Femur (tissue), 1 donor: ENCODE measurements at places on chromosomes 6 and 20.

- DNase-seq: no peak
These were observed 26.3 kb upstream of the FAM50B start for GRCh38 chr6:3822747-3823445.

DNA sequence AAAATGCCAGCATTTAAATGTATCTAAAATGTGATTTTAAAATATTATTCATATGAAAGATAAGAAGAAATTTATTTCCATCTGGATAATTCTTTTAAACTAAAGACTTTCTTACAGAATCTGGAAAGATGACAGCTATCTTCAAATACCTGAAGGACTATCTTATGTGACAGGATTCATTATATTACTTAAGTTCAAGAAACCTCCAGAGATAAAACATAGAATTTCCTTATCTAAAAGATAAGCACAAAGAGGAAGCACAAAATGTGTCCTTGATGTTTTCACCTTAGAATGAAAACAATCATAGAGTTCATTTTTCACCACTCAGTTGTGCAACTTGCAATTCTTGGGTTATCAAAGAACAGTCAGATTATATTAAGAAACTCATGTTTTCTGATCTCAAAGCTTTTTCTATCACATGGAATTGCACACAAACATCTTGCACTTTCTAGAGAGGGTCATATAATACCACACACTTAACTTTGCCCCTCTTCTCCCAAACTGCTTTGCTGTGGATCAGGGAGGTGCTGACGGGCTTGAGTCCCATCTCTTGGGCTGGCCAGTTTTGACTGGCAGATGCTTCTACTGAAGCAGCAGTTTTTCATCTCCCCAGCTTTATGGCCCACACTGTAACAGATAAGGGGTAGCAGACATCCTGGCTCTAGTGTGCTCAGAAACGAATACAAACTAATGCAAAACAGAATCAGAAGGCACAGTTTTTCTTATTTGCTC is 467.4 kb downstream of the CDC5L start:
- no peak for DNase-seq

DNA sequence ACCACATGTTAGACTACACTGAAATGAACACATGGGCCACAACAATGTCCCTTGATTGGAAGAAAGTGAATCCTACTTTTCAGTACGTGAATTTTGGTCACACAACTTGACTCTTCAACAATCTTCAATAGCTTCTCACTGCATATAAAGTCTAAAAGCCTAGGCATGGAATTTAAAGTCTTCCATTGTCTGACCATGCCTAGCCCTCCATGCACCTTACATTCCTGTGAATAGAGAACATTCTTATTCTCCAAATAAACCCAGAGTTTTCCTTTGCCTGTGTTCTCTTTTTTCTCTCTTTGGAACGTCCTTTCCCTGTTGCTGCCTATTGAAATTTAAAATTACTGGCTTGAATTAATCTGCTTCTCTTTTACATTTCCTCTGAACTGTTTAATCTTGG is 207.5 kb downstream of the ASCC3 start:
- DNase-seq: no peak

DNA sequence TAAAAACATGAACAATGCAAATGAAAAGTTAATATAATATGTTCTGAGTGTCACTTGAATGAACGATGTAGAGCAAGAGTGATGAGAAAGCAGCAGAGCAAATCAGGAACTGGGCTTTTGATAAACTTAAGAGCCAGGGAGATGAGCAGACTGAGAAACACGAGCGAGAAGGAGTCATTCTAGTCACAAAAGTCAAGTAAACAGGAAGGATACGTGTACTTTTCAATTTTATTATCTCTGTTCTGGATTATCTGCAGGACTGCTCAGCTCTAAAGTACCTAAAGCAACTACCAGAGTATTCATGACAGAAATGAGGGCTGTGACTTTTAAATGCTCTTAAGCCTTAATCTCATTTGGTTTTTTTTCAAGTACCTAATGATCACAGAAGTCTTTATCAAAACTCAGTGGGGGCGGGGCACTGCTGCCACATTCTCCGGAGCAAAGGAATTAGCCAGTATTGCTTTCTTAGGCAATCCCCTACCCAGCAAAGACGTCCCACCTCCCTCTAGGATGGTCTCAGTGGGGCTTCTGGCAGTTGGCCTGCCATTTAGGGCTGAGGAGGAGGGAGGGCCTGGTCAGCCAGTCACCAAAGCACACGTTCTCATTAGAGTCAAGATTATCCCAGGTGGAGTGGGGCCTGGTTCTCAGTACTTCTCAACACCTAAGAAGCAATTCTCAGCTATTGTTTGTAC is 8.6 kb downstream of the MAN1A1 start:
- no peak for DNase-seq

DNA sequence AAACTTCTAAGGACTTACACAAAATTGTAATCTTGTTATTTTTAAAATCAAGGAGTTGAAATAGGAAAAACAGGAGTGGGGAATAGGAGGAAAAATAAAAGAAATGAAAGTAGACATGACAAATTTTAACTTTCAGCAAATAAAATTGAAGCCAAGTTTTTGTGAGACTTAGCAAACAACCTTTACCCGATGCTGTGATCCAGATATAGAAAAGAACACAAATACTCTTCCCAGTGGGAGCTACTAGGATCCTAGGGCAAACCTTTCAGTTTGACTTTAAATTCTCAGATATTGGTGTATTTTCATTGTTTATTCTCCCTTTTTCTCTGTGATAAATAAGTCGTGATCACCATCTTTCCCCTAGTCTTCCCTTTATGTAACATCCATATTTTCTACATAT is 968.7 kb upstream of the CITED2 start:
- DNase-seq: no peak

GRCh38 chr6:170223718-170224693 is 66.9 kb downstream of the DLL1 start:
- no peak for DNase-seq

DNA sequence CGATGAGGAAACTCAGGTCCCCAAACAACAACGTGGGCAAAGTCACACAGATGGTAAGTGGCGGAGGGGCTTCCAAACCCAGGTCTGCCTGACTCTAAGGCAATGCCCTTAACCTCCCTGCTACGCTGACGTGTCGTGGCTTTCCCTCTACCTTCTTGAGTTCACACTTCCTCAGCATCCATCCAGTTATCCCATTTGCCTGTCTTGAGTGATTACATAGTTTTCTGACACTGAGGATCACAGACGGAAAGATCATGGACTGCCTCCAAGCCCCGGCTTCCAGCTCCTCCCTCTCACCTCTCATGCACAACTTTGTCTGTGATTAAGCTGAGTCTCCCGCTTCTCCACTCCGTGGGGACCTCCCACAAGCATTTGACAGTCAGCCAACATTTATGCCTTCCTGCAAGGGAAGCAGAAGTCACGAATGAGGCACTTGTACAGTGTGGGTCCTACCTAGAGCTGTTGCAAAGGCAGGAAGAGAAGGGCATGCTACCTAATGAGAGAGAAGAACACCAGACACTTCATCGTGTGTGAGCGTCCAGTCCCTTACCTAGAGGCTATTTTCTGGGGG is 33.8 kb downstream of the TBC1D7 start:
- peak; percentile 11 for DNase-seq

- DNase-seq: no peak
These were observed 69.0 kb upstream of the AKAP12 start for GRCh38 chr6:151170622-151171246.

- DNase-seq: no peak
These were observed 4.6 kb downstream of the RPP21 start for GRCh38 chr6:30349421-30350177.

- DNase-seq: no peak
These were observed 445.8 kb upstream of the CITED2 start for GRCh38 chr6:139820210-139820609.

- no peak for DNase-seq
These were observed 207.4 kb upstream of the ZNF217 start for GRCh38 chr20:53800883-53801604.

GRCh38 chr6:89140347-89141156 is 5.3 kb upstream of the PM20D2 start:
- DNase-seq: no peak

DNA sequence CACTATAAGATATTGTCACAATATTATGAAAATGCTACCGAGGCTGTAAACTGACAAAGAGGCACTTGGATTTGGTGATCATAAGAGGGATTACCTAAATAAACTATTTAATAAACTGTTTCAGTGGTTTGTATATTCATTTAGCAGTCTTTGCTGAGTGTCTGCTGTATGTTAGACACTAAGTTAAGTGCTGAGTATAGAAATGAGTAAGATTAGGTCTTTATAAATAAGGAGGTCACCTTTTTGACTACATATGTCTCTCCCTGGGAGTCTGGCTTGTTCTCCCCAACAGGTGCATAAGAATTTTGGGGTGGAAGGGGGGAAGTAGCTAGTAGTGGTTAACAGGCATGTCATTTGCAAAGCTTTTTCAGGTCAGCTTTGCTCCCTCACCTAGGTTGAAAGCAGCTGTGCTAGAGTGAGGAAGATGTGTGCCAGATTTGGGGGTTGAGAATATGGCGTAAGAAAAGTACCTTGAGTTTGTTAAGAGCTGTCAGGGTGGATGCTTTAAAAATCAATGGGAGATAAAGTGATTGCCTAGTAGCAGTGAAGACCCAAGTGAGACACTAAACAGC is 246.3 kb downstream of the ZFAND3 start:
- DNase-seq: no peak

DNA sequence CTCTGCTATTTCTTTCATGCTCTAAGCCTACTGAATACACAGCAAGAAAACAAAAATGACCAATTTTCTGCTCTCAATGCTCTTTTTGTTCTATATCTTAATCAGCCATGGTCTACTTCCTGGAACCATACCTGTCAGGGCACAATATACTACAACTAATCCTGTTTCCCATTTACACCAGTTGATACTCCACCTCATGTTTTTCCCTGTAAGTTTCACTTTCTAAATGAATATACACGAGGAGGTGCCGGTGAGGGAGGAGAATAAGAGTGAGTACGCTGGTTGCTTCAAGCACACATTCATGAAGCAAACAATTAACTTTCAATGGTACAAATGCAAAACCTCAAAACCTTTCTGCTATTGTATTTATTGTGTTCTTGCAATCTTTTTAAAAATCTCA is 443.1 kb upstream of the ID4 start:
- DNase-seq: no peak

- no peak for DNase-seq
These were observed 166.5 kb downstream of the GMDS start for GRCh38 chr6:2078888-2079287.

DNA sequence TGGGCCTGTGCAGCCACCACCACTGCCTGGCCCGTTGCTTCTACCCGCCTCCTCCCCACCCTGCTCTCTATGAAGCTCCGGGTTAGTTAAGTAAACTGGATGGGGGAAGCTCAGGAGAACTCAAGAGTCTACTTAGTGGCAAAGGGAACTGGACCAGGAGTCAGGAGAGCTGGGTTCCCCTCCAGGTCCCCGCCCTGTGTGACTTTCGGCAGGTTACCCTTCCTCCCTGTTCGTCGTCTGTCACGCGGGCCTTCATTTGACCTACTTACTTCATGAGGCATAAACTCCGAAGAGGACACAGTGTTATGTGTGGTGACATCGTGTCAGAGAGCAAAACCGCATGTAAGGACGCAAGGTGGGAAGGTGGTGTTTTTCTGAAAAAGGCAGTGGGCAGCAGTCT is 75.3 kb downstream of the TCP11 start:
- DNase-seq: no peak

GRCh38 chr6:135182071-135183001 is 1.2 kb downstream of the MYB start:
- peak; percentile 26 for DNase-seq

DNA sequence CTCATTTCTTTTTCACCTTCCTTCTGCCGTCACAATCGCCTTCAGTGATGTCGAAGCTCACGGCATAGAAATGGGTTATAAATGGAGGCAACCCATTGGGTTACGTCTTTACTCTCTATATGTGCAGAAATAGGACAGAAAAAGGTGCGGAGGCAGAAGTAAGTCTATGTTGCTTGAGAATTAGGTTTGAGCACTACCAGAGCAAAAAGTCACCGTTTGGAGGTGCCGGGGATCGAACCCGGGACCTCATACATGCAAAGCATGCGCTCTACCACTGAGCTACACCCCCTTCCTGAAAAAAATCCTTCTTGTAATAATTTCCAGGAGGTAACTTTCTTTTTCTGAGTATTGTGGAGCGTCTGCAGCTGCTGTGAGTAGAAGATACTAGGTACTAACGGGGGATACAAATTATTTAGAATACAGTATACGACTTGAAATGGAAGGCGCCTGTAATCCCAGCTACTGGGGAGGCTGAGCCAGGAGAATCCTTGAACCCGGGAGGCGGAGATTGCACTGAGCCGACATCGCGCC is 134.2 kb downstream of the TRIM27 start:
- peak; percentile 28 for DNase-seq

DNA sequence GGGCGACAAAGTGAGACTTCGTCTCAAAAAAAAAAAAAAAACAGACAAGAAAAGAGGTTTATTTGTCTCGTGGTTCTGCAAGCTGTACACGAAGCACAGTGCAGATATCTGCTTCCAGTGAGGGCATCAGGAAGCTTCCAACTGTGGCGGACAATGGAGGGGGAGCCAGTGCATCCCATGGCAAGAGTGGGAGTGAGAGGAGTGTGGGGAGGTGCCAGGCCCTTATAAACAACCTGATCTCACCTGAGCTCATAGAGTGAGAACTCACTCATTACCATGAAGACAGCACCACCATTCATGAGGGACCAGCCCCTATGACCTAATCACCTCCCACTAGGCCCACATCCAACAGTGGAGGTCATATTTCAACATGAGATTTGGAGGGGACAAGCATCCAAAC is 19.5 kb downstream of the RBM24 start:
- no peak for DNase-seq

GRCh38 chr6:151998784-151999183 is 191.3 kb downstream of the ESR1 start:
- DNase-seq: no peak

DNA sequence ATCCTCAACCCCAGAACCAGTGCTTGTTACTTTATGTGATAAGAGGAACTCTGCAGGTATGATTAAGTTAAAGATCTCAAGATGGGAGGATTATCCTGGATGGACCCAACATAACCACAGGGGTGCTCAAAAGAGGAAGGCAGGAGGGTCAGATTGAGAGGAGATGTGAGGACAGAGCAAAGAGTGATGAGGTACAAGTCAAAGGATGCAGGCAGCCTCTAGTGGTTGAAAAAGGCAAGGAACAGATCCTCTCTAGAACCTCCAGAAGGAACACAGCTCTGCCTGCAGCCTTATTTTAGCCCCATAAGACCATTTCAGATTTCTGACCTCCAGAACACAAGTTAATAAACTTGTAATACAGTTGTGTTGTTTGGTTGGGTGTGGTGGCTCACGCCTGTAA is 41.2 kb downstream of the PDSS2 start:
- DNase-seq: no peak

DNA sequence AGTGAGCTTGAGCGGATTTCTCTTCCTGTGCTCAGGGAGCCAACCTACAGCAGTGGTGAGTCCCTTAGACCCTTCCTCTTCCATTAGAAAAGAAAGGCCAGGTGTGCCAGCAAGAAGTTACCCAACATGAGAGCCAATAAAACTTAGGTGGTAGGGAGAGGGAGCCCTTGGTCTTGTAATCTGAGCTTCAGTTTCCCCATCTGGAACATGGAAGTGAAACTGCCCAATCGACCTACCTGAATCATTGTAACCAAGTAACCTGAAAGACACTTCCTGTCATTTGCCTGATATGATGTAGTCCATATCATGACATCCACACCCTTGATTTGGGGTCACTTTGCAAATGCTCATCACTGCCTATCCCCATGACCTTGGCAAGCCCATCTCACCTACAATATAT is 66.4 kb downstream of the MDGA1 start:
- DNase-seq: no peak

- DNase-seq: no peak
These were observed 81.4 kb downstream of the ANKS1A start for GRCh38 chr6:34970488-34970887.

GRCh38 chr20:24507182-24507853 is 37.9 kb downstream of the SYNDIG1 start:
- DNase-seq: no peak

- no peak for DNase-seq
These were observed 41.3 kb upstream of the SNAP25 start for GRCh38 chr20:10177326-10177725.
